ENCODE measurements at places on chromosomes 12 and 14.

GRCh38 chr14:58744801-58745394, 107.1 kb downstream of the DACT1 start:
- DNase-seq = no peak

DNA sequence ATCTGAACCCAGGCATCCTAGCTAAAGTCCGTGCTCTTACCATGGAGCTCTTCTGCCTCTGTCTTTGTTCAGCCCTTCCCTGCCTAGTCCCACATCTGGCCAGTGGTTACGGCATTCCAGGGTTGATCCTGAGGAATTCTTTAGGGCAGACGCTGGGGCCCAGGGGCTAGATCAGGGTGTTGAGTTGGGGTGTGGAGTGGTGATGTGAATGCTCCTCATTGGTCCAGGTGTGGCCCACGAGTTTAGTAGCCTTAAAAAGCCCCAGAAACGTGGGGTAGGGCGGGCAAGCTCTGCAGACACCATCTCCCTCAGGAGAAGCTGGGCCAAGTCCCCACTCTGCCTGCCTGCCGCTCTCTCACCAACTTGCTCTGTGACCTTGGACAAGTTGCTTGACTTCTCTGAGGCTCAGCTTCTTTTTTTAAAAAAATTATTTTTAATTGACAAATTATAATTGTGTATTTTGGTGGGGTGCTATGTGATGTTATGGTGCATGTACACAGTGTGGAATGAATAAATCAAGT, 9.0 kb upstream of the SERPINA6 start:
- no peak for DNase-seq

- DNase-seq = no peak
Observed at GRCh38 chr12:114690267-114691135, 6.5 kb upstream of the TBX3 start.

DNA sequence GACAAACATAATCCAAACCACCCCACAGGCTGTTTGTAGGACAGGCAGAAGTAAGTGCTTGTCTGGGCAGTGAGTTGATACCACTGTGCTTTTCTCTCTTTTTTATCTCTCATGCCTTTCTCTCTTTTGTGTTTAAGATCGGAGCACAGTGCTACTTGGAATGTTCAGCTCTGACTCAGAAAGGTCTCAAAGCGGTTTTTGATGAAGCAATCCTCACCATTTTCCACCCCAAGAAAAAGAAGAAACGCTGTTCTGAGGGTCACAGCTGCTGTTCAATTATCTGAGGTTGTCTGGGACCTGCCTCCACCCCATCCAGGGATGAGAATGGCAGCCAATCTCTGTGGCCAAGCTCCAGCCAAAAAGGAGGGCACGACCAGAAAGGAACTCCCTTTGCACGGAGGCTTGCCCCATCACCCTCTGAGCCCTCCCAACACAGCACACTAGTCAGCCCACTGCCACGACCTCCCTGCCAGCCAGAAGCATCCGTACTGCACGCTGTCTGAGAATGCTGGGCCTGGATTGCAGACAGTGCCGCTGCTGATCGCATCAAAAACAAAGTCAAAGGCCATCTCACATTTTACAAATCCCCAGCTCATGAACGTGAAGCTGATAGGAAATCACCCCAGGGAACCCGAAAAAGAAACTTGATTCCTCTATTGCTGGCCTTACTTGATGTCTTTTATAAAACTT, 27.8 kb downstream of the GPHB5 start:
- no peak for DNase-seq

DNA sequence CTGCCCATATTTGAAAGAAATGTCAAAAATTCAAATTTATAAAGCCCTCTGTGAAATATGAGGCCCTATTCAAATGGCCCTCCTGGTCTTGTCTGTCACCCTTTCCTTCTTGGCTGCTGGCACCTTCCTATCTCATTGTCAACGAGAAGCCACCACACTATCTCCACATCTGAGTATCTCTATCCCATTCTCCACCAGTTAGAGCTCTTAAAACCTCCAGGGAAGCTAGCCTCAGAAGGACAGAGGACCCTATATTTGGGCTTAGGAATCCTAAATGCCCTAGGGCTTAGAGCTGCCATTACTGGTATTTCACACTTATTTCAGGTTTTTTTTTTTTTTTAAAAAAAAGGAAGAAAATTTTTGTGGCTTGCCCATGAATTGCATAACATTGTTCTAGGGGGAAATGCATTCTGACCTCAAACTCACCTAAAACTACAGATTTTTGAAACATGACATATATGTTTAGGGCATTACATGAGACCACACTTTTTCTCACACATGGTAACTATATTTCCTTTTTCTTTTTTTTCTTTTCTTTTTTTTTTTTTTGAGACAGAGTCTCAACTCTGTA, 25.0 kb downstream of the SLC25A21 start:
- no peak for DNase-seq

- no peak for DNase-seq
Observed at GRCh38 chr12:18823461-18823860, 85.5 kb downstream of the CAPZA3 start.

DNA sequence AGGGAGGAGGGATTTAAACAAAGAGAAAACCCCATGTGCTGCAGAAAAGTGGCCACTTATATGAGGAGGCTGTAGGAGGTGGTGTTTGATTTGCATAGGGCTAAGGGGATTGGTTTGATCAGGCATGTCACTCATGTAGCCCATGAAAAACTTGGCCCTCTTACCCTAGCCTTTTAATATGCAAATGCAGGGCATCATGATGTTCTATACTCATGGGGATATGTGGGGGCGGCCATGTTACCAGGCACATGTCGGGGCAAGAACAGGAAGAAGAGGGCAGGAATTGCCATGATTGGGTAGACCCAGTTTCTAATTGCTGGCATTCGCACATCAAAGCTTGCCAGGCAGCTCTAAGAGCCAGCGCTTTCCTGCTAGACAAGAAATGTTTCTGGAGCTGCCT, 28.8 kb downstream of the KLRK1 start:
- no peak for DNase-seq

DNA sequence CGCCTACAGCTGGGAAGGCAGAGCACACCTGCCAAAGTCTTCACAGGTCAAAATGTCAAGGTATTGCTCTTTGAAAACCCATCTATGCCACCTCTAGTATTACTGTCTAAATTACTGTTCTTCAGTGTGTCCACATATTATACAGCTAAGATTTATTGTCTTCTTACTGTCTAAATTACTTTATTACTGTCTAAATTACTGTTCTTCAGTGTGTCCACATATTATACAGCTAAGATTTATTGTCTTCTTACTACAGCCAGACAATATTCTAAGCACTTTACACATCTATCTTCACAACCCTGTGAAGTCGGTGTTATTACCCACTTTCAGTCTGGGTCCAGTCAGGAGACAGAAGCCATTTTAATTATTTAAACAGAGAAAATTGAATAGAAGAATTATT, 173.9 kb downstream of the MYRFL start:
- no peak for DNase-seq

GRCh38 chr14:23168246-23168645, 15.2 kb downstream of the SLC7A8 start:
- DNase-seq = no peak

DNA sequence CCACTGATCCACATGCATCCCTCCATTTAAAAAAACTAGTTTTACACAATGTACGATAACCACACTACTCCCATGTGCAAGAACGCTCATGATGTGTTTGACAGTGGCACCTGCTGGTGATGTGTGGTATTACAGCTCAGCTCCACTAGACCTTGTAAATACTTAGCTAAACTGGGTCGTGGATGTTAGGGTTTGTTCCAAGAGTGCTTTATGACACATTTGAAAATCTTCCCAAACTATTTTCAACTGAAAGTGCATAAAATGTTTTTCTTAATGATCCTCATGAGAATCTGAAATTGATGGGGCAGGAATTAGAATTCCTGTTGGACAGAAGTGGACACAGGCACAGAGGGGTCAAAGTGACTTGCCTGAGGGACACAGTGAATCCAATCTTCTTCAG, 99.2 kb downstream of the SCARB1 start:
- DNase-seq = peak; percentile 35

- peak; percentile 62 for DNase-seq
Observed at GRCh38 chr12:99611599-99611998, 36.0 kb upstream of the GARIN6 start.

GRCh38 chr14:35215110-35215813, 76.9 kb upstream of the PSMA6 start:
- peak; percentile 14 for DNase-seq

DNA sequence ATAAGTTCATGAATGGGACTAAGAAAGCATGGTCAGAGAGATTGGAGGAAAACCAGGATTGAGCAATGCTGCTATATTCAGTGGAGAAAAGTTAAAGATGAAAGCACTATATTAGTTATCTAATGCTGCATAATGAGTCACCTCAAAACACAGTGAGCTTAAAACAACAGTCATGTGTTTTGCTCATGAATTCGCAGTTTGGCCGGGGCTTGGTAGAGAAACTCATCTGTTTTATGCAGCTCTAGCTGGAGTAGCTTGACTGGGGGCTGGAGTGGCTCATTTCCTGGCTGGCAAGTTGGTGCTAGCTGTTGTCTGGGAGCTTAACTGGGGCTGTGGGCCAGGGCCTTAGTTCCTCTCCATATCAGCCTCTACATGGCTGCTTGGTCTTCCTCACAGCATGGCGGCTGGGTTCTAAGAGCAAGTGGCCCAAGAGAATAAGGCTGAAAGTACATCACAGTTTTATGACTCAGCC, 90.1 kb downstream of the ADCK1 start:
- DNase-seq = peak; percentile 74

DNA sequence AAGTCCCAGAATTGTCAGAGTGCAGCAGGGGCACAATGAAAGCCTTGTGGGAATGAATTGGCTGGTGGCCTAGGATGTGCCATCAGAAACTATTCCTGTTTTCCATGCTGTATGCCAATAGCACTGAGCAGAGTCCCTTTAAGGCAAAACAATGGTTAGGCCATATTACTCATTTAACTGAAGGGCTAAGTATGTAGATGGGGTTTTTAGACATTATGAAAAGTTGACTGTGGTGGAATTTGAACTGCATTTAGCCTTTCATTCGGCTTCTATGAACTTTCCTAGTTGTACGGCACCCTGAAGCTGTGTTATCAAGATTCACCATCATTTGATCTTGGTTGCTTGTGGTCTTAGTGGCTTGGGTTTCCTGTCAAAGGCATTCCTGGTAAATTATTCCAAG, 24.8 kb downstream of the IL26 start:
- peak; percentile 21 for DNase-seq
